ENCODE measurements at places on chromosomes 3 and 15.
A peak's percentile ranks its signal among the peaks of the same experiment; 100 is the strongest.

- DNase-seq: no peak
These were observed 360.6 kb upstream of the SGO1 start for GRCh38 chr3:20546636-20547035.

DNA sequence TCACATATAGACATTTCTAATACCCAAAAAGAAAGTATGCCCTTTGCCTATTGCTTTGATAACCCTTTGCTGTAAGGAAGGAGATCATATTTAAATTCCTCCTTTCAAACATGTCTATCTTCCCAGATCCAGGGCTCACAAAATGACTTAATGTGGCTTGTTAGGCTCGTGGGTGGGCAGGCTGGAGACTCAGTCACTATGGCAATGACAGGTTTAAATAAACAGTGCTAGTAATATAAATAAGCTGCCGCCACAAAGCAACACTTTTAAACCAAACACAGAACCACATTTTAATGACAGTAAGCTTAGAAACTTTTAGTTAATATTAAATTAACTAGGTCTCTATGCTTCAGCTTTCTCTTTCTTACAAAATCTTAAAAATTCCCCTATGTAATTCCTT is 616.0 kb upstream of the NAALADL2 start:
- DNase-seq: no peak

DNA sequence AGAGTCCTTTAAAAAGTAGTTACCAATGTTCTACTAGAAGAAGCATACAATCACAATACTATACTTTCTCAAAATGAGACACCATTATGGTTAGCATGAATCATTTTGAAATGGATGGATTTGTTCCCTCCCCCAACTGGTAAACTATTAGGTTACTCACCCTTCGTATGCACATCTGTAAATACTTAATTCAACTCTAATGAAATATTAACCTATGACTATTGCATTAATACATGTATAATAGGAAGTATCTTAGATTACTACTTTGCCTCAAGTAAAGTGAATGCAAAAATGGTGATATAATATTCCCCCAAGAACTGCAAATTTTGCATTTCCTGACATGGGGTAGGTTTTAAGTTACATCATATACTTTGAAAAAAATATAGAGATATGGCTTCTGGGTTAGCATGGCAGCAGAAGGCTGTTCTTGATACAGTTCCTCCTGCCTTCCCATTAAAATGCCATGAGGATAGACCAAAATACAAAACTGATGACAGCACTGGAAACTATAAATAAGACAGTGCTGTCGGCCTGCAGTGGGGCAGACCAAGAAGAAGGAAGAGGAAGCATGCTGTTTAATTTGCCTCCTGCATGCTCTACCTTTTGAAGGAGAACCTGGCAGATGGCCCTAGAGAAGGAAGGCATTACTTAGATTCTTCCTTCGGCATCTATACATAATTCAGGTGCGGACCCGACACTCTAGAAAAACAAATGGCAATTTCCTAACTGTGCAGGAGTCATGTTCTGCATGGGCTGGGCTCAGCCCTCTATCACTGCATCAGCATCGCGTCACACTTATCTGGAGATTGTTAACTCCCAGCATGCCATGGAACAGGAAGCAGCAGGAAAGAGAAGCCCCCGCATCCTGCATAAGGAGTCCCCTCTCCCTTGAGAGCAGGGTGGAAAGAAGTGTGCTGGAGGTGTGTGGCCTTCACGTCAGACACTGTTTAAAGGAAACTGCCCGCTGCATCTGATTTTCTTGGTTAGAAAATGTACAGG is 41.8 kb upstream of the NEO1 start:
- no peak for DNase-seq

DNA sequence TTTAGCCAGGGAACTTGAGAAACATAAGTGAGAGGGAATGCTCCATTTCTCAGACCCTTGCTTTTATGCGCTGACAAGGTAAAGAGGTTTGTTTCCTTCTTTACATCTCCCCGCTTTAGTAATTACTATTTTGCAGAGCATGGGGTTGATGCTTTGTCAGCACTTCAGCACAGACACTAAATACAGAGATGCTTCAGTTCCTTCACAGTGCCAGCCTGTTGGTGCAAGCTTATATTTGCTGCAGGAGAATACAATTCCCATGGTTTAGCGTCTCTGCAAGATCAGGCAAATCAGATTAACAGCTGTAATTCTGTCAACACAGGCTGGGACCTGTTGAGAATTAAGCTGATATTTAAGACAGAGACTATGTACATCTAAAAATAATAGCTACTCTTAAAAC is 2.9 kb downstream of the FMN1 start:
- DNase-seq: no peak

- peak; percentile 3 for DNase-seq
These were observed 56.6 kb upstream of the POMGNT2 start for GRCh38 chr3:43162230-43163084.

DNA sequence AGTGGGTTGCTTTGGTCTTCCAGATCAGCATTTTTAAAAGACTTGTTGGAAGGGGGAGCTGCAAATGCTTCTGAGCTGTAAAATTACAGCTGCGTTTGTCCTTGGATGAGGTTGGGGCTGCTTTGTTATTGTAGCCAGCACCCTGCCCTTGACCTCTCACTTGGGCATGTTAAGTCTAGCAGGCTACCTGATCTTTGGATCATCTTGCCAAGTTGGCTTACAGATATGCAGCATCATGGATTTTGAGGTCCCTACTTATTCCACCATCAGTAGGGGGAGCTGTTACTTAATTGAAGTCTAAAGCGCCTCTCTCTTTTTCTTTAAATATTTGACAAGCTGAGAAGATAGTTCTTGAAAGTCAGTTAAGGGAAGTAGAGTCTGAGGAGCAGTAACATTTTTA is 793.0 kb downstream of the MCTP2 start:
- DNase-seq: peak; percentile 14

DNA sequence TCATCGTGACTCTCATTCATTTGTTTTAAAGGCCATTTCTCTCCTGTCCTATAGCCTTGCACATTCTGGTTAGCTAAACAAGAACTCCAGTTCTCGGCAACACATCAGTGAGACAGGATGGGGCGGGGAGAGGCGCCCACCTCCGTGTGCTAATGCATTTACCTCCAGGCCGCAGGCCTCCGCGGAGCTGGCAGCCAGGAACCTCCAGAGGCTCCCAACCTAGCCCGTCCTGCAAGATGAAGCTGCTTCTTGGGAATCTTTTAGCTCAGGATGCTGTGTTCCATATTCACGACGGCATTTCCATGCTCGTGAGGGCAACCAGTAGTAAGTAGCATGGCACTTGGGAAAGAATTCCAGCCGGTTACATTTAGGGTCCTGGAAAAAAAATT is 47.9 kb downstream of the RGMA start:
- no peak for DNase-seq

DNA sequence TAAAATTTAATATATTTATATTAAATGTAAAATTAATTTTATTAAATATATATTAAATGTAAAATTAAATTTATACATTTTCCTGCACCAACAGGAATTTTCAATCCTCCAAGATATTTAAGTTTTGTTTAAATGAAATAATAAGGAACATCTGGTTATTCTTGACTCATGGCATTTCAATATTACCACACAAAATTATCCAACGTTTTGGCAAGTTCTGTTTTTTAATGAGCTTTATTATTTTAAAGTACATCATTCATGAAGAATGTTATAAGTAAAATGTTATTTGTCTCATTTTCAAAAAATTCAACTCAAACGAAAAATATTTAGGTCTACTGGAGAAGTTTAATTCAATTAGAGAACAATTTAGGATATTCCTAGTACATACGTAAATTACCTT is 811.4 kb downstream of the NAALADL2 start:
- no peak for DNase-seq

DNA sequence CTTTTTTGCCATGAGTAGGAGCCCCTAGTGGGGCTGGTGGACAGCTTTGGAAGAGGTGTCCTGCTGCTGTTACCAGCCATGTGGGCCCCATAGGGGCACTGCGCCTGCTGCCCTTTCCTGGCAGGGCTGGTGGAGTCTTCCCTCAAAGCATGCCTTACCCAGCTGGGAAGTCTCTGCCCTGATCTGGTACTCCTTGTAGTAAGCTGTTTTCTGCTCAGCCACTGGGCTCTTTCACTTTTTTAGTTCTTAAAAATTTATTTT is 26.2 kb downstream of the HMCES start:
- no peak for DNase-seq

DNA sequence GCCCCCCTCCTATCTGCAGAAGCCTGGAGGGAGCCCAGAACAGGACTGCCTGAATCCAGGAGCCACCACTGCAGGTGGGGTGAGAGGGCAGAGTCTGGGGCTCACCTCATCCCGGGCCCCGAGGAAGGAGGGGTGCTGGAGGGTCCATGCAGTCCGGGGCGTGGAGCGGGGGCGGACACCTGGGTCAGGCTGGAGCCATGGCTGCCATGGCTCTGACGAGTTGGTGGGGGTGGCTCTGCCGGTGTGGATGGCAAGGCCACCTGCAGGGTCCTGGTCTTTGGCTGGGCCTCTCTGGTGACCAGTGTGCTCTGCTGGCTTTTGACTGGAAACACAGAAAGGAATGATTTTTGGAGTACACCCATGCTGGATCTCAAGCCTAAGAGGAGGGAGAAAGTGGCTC is 47.4 kb downstream of the DZIP1L start:
- DNase-seq: no peak

GRCh38 chr15:42385980-42386700 is 26.8 kb downstream of the CAPN3 start:
- DNase-seq: no peak

DNA sequence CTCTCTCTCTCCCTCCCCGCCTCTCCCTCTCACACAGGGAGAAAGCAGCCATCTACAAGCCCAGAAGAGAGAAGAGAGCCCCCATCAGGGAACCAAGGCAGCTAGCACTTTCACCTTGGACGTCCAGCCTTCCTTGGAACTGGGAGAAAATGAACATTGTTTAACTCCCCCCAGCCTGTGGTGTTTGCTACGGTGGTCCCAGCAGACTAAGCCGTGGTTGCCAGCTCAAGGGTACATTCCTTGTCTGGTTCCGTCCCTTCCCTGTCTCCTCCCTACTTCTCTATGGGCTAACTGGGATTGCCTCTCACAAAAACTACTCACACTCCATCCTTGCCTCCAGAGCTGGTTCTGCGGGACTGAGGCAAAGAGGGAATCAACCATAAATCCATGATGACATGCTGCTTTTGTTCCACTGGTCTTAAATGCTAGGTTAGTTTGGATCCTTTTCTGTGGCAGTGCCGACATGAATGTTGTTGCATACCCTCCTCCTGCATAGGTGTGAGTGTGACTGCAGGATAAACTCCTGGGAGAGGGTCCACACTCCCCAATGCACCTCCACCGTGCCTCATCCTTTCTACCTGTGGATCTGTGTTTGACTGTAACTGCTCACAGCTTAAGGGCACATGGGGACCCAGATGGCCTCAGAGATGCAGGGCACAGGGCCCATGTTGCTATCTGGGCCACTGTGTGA is 12.0 kb downstream of the C3orf22 start:
- no peak for DNase-seq

DNA sequence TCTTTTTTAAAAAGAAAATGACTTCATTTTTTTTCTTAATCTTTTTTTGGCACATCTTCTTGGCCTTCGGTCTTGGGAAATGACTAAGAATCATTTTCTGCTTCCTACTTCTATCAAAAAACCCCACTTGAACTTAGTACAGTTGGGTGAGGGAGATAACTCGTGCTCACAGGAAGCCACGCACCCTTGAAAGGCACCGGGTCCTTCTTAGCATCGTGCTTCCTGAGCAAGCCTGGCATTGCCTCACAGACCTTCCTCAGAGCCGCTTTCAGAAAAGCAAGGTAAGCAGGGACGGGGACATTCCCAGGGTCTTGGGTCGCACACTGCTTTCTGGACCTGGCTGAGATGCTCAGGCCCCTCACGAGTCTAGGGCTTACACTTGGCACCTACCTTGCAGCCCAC is at the start of gene CCR4:
TSS of gene CCR4 (plus strand) at position 235 of the 402 bp plus-strand sequence. CDS start 1,779 bp downstream, outside the sequence.
- DNase-seq: peak; percentile 92

GRCh38 chr3:183466575-183466974 is 38.2 kb upstream of the MCF2L2 start:
- DNase-seq: no peak

DNA sequence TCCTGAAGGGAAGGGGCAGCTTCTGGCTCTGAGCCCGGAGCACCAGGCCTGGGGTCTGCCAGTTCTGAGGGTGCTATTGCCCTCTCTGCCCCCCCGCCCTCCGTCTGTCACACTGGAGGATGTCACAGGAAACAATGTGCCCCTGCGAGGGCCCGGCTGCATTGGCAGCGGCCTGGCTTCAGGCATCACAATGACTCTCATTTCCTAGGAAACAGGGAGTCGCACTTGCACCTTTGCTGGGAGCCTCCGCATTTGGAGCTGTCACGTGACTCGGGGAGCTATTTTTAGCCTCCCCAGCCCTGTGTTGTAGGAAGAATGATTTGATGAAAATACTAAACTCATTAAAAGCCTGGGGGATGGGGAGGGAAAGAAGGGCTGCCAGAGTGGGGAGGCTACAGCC is 518.9 kb downstream of the SHQ1 start:
- no peak for DNase-seq

- DNase-seq: no peak
These were observed 287.8 kb upstream of the GOLIM4 start for GRCh38 chr3:168383573-168383972.

- peak; percentile 60 for DNase-seq
These were observed 10.6 kb downstream of the XXYLT1 start for GRCh38 chr3:195260280-195260905.

GRCh38 chr15:39127925-39128617 is 452.8 kb upstream of the THBS1 start:
- peak; percentile 88 for DNase-seq

DNA sequence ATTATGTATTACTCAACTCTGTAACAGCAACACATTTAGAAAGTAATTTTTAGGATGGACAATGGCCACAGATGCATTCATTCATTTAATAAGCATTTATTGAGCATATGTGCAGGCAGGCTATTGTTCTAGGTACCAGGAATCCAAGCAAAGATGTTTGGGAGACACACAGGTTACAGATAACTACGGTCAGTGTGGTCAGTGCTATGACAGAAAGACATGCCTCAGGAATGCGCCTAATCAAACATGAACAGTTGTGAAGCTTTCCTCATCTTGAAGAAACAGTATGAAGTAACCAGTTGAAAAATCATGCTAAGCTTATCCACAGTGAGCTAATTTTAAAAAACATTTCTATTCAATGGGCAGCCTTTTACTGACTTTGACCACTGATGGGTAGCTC is 155.4 kb upstream of the CCDC54 start:
- no peak for DNase-seq

DNA sequence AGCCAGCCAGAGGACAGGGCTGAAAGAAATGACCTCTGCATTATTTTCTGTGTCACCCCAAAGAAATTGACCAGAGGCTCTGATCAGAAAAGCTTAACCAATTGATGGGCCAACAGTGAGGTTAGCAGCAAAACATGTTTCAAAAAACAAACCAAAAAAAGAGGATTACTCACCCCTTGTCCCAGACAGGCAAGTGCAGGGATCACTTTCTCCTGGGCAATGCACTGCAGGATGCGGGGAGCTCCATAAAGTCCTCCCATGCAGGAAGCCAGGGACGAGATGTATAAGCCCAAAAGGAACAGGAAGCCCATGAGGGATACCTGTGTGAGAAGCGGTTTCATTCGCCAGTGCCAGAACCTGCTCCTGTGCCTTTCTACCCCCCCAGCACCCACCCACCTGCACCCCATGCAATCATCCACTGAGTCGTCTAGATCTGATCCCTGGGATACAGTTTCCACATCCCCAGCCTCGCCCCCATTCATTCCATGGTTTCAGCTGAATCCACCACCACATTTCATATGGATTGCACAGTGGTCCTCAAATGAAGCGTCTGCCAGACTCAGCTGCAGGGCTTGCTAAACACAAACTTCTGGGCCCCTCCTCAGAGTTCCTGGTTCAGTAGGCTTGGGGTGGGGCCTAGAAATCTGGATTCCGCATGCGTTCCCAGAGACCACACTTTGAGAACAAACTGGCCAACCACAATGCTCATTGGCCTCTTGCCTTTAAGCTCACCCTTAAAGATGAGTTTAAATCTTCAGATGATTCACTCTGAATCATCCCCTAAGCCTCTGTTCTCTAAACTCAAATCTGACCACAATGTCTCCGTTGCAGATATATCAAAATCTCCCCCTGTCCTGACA is 54.4 kb upstream of the HEG1 start:
- no peak for DNase-seq

Measured in hematopoietic multipotent progenitor cell treated with erythropoietin and hydrocortisone succinate and interleukin-3 and kit ligand, for 8 days (in vitro differentiated cells).